ENCODE measurements at places on chromosomes 11 and 22.

GRCh38 chr11:34870548-34871196 is 45.5 kb downstream of the APIP start:
- DNase-seq, result no peak

- no peak for DNase-seq
These were observed 825 bp downstream of the SLC1A2 start for GRCh38 chr11:35418282-35419183.

GRCh38 chr22:46911346-46911745 is 148.9 kb downstream of the TBC1D22A start:
- no peak for DNase-seq

DNA sequence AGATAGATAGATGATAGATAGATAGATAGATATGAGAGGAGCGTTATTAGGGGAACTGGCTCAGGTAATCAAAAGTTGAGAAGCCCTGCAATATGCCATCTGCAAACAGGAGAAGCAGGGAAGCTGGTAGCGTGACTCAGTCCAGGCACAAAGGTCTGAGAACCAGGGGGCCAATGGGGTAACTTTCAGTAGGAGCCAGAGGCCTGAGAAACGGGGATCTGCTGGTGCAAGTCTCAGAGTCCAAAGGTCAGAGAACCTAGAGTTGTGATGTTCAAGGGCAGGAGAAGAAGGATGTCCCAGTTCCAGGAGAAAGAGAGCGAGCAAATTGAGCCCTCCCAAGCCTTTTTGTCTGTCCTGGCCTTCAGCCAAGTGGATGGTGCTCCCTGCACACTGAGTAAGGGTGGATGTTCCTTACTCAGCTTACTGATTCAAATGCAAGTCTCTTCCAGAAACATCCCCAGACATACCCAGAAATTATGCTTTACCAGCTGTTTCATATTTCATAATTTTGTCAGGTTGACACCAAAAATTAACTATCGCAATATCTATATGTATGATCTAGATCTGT is 87.8 kb upstream of the SLC22A12 start:
- DNase-seq, result no peak

GRCh38 chr22:37428649-37429586 is 1.6 kb upstream of the ELFN2 start:
- no peak for DNase-seq

DNA sequence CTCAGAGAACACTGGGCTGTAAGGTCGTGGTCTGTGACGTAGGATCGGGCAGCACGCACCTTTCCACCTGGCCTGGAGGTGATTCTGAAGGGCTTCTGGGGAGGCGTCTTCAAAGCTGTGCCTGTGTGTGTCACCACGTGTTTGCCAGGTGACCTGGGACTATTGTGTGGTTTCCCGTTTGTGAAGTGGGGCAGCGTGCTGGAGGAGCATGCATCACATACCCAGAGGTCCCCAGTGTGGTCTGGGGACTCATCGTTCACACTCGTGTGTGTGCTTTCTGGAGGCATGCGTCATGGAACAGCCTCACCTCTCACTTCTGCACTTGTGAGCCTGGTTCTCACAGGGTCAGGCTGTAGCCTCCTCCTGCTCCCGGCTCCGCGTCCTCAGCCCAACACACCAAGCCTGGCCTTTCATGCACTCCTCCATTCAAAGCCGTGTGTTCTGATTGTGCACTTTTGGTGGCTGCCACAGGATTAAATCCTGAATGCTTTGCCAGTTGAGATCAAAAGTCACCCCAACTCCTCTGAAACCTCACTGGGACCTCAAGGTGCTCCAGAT is 106.3 kb downstream of the KCNQ1OT1 start:
- no peak for DNase-seq

- DNase-seq, result no peak
These were observed 51.4 kb upstream of the CRTAM start for GRCh38 chr11:122786896-122787295.

GRCh38 chr11:134941326-134941725 is 529.3 kb upstream of the B3GAT1 start:
- no peak for DNase-seq

GRCh38 chr11:283405-284104 is 5.3 kb downstream of the NLRP6 start:
- no peak for DNase-seq

GRCh38 chr22:25942115-25942855 is 200.3 kb downstream of the MYO18B start:
- peak; percentile 82 for DNase-seq

GRCh38 chr22:20571531-20572007 is 64.2 kb downstream of the MED15 start:
- DNase-seq, result no peak

DNA sequence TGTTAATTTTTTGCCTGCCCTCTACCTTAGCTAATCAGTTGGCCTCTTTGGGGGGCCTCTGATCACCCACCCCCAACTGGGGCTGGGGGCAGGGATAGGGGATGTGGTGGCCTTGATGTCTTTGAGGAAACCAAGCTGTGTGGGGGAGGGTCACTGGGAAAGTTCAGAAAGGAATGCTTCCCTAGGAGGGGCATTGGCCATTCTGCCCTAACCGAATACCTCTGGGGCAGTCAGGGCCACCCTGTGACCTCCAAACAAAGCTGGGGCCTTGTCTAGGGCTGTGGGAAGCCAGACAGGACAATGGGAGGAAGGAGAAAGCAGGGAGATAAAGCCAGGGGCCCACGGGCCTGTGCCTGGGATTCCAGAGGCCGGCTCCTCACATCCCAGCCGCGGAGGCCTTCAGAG is 97.5 kb downstream of the TSPAN18 start:
- DNase-seq, result no peak

DNA sequence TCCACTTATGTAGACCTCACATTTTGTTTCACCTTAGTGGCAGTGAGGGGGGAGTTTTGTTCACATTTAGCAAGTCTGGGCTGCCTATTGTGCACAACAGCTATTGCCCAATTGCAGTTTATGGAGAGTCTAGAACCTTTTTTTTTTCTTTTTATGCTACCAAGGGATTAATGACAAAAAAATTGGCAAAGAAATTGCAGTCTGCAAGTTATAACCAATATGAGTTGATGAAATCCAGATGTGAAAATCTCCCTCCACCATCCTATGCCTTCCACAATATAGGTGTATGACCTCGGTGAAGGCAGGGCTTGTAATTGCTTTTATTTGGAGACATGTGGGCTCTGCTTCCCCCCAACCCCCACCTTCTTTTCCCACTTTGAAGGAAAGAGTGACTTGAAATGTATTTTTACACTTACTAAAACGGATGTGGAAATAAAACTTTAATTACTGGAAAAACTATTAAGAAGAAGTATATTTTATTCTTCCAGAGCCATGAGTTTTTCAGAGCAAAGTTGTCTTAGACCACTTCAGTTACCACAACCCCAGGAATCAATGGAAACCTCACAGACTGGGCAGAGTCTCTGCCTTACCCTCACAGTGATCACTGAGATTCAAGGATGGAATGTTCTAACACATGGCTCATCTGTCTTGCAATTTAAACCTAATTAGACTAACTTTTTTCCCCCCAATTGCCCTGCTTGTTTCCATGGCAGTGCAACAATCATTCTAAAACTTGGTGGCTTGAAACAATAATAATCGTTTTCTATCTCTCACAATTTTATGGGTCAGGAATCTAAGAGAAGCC is 120.8 kb upstream of the SLC5A12 start:
- DNase-seq, result no peak

GRCh38 chr11:112634551-112634950 is 326.7 kb upstream of the NCAM1 start:
- DNase-seq, result no peak

DNA sequence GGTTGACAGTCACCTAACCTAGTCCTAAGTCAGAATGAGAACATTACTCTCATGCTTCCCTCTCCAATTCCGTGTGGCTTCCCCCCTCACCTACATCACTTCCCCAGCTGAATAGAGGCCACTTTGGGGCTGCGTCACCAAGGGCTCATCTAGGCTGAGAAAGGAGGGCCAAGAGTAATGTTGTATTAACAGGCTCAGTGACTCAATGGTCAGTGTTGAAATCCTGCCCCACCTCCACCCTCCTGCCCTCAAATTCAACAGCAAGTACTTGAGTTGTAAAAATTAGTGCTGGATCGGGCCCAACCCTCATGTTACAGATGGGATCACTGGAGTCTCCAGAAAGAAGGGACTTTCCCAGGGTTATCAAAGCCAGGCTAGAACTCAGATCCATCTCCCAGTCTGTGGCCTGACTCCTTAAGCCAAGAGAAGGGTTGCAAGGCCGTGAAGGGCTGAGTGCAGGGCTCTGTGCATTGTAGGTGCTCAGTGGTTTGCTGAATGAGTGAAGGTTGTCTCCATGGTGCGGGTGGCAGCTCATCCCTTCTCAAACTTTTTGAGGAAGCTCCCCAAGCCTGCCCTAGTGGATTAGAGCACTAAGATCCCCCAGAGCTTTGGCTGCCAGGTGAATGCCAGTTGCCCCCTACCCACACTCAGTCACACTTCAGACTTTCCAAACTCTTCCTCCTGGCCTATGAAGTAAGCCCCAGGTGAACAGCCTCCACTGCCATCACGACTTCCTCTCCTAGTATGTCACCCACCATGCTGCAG is 3.2 kb downstream of the DGAT2 start:
- no peak for DNase-seq

GRCh38 chr11:110584150-110584549 is 128.1 kb downstream of the ARHGAP20 start:
- DNase-seq, result no peak

- no peak for DNase-seq
These were observed 122.2 kb upstream of the TRPC6 start for GRCh38 chr11:101705972-101706371.

DNA sequence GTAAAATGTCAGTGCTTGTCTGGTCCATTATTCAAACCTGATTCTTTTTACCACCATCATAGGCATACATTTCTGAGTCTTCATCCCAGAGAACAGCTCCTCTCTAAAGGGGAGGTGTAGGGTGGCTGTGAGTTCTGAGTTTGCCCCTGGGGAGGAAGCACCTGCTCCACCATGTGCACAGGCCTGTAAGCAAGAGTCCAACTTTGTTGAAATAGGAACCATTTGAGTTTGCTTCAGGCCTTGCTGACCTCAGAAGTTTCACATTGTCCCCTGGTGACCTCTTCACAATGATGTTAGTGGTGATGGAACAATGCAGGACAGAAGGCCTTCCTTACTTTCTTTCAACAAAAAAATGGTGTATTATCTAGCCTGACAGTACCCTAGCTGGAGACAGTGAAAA is 54.6 kb upstream of the TOP3B start:
- DNase-seq, result no peak

GRCh38 chr11:45900916-45901617 is 6.0 kb downstream of the FREY1 start:
- DNase-seq, result no peak

Measured in DMS 273 treated with DMSO at 0.1 percent for 48 hours (cell line).